ENCODE measurements at places on chromosomes 2 and 18. TPM values are rescaled to one million over a fixed set of nuclear protein-coding genes. Genes with fewer than 3 reads are reported as not detected.

GRCh38 chr2:163253621-163254285, 415.2 kb upstream of the KCNH7 start:
- H3K4me1 ChIP-seq: no peaks in the 10 kb centered on the region
- no peak for DNase-seq
- H3K27ac ChIP-seq: no peak overlapping the region
- H3K36me3 ChIP-seq: no peaks in the 10 kb centered on the region

DNA sequence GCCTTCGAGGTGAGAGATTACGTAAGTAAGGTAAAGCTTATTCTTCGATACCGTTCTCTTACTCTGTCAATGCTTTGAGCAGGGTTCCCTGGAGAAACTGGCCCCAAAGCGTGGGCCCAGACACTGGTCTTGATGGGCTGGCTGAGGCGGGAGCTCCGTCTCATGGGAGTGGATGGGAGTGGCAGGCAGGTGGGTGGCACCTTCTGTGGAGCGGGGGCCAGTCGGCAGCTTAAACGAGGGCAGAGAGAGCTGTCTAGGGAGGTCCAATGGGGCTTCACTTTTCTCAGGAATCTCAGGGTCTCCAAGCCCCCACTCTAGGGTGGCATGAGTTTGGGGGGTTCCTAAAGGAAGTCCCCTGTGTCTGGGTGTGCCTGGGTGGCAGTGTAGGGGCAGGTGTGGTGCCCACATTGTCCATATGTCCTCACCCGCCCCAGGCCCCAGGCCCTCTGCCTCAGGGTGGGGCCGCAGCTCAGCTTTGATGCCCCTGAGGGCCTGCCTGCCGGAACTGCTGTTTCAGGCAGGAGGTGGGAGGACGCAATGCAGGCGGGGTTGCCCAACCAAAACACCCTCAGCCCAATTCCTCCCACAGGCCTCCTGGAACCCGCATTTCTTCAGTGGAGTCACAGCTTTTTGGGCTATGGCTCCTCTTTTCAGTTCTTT, 32.5 kb upstream of the FOSL2 start:
- no peak overlapping the region for H3K4me3 ChIP-seq
- DNase-seq: no peak
- H3K27me3 ChIP-seq: no peaks in the 10 kb centered on the region
- H3K4me1 ChIP-seq: peaks cover 18% of the 10 kb centered on the region

DNA sequence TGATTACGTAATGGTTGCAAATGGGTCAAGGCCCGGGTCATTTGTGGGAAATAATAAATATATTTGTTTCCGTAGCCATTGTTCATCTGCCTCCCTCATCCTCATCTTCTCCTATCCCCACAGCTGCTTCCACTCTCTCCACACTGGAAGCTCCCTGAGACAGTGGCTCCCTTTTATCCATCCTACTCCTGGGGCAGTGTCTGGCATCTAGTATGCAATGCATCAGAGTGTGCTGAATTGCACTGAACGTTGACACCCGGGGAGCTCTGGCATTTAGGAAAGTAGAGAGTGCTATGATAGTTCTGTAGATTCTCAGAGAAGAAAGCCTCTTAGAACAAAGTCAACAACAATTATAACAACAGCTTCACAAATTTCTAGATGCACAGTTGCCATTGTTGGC, 45.5 kb upstream of the NAB1 start:
- no peaks in the 10 kb centered on the region for H3K36me3 ChIP-seq
- H3K4me1 ChIP-seq: peaks cover 4% of the 10 kb centered on the region
- DNase-seq: no peak
- H3K27me3 ChIP-seq: no peaks in the 10 kb centered on the region

Gene KLHL30
- 0.37 TPM for total RNA-seq

DNA sequence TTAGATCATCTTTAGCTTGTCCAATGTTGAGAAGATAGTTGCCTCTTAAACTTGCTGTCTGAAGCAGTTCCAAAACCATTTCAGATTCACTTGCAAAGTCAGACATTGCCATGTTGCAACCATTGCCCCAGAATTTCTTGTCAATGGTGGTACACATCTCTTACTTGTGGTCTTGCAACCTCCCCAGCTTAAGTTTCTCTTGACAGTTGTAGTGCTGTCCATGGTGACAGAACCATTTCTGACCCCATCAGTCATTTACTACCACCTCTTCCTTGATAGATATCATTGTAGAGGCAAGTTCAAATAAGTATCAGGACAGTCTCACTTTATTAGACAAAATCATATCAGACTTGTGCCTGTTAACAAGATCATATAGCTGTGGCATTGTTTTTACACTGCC, 407.2 kb upstream of the HNRNPA3 start:
- H3K27me3 ChIP-seq: no peaks in the 10 kb centered on the region
- H3K4me1 ChIP-seq: no peaks in the 10 kb centered on the region
- no peak for DNase-seq
- H3K36me3 ChIP-seq: no peaks in the 10 kb centered on the region
- H3K4me3 ChIP-seq: no peak overlapping the region
- H3K27ac ChIP-seq: no peak overlapping the region

Gene SIX3
- 0.47 TPM for total RNA-seq

GRCh38 chr18:62856294-62856693, 141.0 kb downstream of the PHLPP1 start:
- H3K4me3 ChIP-seq: no peak overlapping the region
- H3K36me3 ChIP-seq: no peaks in the 10 kb centered on the region
- H3K27me3 ChIP-seq: no peaks in the 10 kb centered on the region

Gene STPG4
- 3.0 TPM for total RNA-seq
